ENCODE measurements at places on chromosomes 7 and 10.

- no peak for DNase-seq
Measured at GRCh38 chr7:122528879-122529481, 169.9 kb downstream of the RNF133 start.

DNA sequence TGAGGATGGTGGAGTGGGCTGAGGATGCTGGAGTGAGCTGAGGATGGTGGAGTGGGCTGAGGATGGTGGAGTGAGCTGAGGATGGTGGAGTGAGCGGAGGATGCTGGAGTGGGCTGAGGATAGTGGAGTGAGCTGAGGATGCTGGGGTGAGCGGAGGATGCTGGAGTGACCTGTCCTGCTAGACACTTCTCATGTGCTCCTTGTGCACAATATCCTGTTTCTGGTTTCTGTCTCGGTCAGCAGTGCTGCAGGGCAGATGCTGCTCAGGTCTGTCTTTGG lies 29.2 kb downstream of the ANXA8 start:
- DNase-seq, result no peak

GRCh38 chr7:82442492-82443035 lies 1.0 kb downstream of the CACNA2D1 start:
- DNase-seq, result no peak

- no peak for DNase-seq
Measured at GRCh38 chr10:26524161-26524896, 86.2 kb downstream of the APBB1IP start.

DNA sequence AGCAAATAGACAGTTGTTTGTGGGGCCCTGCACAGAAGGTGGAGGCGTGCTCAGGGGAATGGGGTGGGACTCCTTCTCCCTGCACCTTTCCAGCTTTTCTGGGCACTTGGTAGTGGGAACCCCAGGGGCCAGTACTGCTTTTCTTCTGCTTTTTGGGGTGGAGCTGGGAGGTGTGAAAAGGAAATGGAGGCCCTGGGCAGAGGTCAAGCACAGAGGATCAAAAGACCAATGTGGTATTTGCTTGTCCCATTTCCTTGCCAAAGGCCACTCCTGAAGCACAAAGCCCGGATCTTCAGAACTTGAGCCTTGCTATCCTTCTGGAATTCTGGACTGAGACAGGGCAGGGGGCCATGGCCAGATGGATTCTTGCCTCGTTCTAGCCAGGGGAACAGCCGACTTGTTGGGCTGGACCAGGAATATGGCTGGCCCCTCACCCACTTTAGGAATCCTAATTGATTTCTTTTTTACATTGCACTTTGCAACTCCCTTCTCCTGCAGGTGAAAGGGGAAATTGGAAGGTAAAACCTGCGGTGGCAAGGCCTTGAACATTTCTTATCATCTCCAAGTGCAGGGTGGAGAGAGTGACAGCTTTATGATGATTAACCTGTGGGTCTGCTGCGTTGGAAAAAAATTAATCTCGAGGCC lies 26.5 kb downstream of the ADRA2A start:
- DNase-seq, result no peak

DNA sequence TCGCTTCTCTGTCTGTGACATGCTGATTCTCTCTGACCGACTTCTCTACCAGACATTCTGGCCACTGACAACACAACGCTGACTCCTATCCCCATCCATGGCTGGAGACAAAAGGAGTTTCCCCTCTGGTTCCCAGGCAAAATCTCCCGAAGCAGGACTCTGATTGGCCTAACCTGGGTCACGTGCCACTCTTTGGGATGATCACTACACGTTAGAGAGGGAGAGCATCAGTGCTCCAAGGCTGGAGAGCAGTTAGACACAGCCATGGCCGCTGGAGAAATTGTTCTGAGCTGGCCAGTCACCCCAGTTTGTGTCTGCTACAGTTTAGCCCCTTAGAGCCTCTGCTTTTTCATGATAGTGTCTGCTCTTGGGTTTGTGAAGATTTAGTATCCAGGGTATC lies 38.9 kb downstream of the ADAMTS14 start:
- DNase-seq, result no peak

DNA sequence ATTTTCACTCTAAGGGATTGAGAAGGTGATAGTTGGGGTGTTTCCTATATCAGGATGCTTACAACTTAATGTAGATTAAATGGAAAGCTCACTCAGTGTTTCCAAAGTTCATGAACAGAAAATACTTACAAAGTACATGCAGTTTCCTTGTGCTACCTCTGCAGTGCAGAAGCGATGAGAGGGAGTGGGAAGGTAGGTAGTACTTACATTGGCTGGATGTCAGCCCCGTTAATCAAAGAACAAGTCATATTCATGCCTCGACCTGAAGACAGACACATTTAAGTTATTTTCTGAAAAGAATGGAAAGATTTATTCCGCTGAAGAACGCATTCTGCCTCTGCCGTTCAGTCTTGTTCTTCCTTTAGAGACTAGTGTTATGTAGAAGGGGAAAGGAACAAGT lies 93.1 kb downstream of the ZMYND11 start:
- DNase-seq, result no peak

DNA sequence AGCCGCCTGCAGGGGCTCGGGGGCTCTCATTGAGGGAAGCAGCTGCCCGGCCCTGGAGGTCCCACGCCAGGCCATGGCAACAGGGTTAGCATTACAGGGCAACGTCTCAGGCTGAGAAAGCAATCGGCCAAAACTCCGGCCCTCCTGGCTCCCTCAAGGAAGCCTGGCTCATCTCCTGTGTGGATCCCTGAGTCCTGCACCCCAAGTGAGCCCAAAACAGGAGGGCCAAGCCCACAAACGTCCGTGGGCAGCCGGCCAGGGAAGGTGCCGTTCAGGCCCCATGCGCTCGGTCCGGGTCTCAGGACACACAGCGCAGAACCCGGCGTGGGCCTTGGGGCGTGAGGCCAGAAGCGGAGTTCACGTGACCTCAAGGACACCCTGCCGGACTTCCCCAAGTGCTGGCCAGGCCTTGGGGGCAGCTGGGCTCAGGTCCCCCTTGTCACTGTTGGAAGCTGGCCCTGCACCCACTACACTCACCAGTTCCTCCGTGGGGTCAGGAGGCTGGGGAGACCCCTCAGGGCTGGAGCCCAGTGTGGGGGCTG lies 8.0 kb upstream of the PWWP2B start:
- no peak for DNase-seq

DNA sequence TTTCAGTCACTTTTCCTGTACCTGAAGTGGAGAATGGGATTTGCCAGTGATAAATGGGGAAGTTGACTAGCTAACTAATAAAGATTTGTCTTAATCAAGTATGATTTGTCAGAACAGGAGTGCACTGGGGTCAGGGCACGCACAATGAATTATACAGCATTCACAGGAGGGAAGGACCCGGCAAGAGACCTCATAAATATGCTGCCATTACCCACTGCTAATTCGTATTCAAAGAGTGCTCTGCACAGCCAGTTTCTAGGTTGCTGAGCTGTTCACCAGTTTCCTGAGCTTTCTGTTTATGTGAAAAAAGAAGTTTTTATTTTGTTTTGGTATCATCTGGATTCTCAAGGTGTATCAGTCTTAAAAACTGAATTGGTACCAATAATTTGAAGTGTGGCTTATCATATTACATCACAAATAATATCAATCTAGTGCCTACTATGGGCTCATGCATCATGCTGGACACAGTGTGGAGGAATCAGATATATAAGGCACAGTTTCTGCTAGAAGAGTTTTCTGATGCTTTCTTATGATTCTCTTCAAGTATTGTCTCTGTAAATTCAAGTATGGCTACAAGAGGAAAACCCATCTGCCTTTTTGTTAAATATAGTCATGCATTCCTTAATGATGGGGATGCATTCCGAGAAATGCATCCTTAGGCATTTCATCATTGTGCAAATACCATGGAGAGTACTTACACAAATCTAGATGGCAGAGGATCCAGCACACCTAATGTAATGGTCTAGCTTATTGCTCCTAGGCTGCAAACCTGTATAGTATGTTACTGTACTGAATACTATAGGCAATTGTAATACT lies 202.2 kb downstream of the VTI1A start:
- no peak for DNase-seq

DNA sequence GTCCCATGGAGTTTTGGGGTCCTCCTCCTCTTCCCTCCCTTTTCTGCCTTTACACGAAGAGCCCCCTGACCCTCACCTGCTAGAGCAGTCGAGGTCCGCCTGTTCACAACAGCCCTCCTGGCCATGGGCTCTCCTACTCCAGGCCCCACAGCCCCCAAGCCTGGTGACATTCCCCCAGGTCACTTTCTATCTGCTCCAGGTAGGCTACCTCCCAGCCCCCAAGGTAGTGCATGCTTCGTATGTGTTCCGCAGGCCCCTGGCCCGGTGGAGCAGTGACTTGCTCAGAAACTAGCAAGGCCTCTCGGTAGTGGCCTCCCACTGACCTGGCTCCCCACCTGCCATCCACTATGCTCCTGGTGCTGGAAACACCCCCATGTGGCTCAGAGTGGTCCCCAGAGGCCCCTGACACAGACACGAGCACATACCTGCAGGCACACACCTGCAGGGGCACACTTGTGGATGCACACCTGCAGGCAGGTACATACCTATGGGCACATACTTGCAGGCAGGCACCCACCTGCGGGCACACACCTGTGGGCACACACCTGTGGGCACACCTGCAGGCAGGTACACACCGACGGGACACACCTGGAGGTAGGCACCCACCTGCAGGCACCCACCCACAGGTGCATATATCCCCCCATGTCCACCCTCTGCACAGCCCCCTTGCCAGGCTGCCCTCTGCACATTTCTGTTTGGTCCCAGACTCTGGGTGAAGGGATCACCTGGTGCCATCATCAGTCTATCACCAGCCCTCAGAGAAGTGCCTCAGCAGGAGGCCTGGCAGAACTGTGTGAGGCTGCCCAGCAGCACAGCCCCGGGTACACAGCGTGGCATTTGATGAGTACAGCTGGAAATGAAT lies 322.5 kb downstream of the PTPRN2 start:
- no peak for DNase-seq

GRCh38 chr7:120941064-120941463 lies 9.5 kb upstream of the ING3 start:
- DNase-seq, result no peak

DNA sequence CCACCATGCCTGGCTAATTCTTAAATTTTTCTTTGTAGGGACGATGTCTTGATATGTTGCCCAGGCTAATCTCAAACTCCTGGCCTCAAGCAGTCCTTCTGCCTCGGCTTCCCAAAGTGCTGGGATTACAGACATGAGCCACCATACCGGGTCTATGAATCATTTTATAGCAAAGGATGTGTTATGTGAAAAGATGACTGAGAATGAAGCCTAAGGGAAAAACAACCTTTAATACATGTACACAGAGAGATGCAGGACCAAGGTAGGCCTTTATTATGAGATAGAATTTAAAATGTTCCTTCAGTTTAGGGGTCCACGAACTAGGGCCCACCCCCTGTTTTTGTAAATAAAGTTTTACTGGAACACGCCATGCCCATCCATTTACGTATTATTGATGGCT lies 41.0 kb downstream of the UBE2H start:
- no peak for DNase-seq

DNA sequence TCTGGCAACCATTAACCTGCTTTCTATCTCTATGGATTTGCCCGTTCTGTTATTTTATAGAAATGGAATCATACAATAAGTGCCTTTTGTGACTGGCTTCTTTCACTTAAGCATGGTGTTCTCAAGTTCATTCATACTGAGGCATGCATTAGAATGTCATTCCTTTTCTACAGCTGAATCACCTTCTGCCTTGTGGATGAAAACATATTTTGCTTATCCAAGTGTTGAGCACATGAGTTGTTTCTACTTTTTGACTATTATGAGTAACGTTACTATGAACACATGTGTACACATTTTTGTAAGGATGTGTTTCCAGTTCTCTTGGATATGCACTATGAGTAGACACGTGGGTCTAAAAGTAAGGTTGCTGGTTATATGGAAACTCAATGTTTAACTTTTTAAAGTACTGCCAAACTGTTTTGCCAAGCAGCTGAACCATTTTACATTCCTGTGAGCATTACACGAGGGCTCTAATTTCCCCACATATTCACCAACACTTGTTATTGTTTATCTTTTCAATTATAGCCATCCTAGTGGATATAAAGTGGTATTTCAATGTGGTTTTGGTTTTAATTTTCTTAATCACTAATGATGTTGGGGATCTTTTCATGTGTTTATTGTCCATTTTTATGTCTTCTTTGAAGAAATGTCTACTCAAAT lies 241.3 kb downstream of the FANK1 start:
- no peak for DNase-seq

DNA sequence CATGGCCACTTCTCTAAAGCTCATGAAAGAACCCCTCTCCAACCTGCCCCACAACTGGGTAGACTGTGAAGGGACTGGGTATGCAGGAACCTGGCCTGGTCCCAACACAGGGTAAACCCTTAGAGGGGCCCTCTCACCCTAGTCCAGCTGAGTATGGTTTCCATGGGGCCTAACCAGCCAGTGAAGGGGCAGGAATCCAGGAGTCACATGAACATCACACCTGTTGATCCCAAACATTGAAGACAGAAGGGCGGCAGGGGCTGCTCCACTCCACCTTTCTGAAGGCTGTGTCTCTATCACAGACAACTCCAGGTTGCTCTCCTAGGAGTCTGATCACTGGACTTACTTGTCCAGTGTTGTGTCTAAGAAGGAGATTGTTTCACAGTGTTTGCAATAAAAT lies 30.8 kb downstream of the GRID1 start:
- no peak for DNase-seq

- no peak for DNase-seq
Measured at GRCh38 chr7:107167483-107168232, 1.1 kb upstream of the HBP1 start.
